Stimulated activated CD4-positive, alpha-beta T cell treated with anti-CD3 and anti-CD28 coated beads, Interleukin-12 subunit alpha, Interleukin-12 subunit beta, amount 100 ng/mL, for 48 hours (primary cell): ENCODE measurements at places on chromosomes 6 and 20.

DNA sequence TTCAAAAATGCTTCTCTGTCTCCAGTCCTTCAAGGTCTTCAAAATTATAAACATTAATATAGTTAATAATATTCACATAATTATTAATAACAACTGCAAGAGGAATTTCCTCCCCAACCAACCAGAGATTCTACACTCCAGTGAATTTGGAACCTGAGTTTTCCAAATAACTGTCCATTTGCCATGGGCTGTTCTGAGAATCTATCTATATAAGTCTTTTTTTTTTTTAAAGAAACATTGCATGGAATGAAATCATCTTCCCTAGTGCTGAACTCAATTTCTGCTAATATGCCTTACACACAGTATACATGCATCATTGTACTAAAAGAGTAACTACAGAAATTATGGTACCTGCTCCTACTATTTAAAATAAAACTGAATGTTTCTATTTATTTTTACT is 113.9 kb downstream of the SLC22A3 start:
- DNase-seq, result no peak

GRCh38 chr6:163308629-163309440 is 105.7 kb upstream of the QKI start:
- no peak for DNase-seq

GRCh38 chr6:137846772-137847313 is 20.2 kb upstream of the TNFAIP3 start:
- no peak for DNase-seq

DNA sequence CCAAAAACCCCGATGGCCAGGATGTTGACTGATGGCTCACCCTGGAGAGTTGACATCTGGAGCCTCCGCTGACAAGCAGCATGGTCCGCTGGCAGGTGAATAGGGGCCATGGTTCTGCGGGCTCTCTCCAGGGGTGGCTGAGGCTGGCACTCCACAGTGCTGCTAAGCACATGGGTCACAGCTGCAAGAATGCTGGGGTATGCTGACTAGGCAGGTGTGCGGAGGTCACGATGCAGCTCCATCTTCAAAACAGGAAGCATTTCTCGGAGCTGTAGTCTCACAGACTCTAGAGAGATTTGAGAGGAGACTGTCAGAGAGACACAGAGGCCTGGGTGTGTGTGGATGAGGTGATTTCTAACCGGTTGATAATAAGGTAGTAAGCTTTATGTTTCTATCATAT is 341.6 kb downstream of the NRN1 start:
- no peak for DNase-seq

GRCh38 chr6:56091159-56091869 is 156.1 kb downstream of the COL21A1 start:
- DNase-seq, result no peak

DNA sequence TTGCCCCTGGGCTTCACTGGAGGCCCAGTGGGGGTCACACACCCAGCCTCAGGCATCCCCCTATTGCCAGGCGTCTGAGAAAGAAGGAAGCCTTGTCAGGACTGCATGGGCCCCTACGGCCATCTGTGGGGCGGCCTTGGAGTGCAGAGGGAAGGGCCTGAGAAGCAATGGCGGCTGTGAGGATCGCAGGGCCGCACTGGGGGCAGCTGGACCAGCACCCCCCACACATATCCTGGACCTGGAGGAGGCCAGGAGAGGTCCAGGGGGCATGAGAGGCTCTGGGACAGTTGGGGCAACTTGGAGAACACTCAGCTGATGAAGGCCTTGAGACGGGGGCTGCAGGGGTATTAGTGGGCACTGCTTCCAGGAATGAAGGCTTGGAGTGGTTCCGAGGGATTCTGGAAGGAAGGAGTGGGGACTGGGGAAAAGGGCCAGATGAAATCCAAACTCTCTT is 16.5 kb downstream of the MDFI start:
- DNase-seq, result no peak

DNA sequence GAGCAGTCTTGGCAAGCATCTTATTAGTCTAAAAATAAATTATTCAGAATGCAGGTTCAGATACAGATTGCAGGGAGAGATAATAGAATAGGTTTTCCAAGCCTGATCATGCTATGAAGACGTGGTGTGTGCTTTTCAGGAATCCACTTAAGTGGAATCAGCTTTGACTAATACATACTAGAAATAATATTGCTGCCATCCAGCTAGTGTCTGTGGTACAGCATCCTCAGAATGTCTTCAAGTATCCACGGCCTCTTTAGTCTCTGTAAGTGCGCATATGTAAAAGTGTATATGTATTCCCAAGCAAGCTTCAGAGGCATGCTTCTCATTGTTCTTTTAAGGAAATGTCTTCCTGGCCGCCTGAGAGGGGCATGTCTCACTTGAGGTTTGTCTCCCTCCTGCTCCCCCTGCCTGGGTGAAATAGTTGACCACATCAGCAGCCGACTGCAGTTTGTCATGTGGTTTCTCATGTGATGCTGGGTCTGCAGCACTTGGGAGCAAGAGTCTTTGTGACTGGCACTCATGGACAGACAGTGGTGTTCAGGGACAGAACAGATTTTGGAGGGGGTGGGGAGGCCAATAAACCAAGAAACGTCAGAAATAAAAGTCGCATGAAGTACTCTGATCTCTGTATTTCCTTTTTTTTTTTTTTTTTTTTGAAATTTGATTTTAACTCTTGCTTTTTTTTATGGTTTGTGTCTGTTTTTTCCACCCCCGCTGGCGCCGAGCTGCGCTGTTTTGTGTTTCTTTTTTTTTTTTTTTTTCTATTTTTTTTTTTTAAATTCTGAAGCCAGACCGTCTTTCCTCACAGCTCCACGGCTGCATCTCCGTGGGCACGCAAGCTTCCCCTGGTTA is 150.8 kb downstream of the PRL start:
- DNase-seq, result no peak

- no peak for DNase-seq
These were observed 204.7 kb upstream of the EXOC2 start for GRCh38 chr6:897528-898207.

GRCh38 chr6:169236988-169237387 is 16.7 kb downstream of the THBS2 start:
- no peak for DNase-seq

- DNase-seq, result no peak
These were observed 3.3 kb upstream of the PXDC1 start for GRCh38 chr6:3754776-3755175.

DNA sequence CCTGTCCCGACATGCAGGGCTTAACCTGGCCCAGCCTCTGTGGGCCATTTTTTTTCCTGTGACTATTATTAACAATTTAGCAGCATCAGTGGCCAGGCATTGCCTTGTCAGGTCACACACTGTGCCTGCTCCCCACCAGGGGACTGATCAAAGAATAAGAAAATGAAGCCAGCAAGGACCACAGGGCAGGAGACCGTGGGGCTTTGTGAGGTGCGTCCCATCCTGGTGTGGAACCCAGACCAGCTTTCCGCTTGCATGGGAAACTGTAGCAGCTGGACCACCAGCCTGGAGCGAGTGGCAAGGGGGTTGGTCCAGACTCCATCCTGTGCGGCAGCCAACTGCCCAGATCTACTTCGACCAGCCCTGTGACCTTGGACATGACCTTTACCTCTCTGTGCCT is 218.3 kb downstream of the ANKRD60 start:
- no peak for DNase-seq

DNA sequence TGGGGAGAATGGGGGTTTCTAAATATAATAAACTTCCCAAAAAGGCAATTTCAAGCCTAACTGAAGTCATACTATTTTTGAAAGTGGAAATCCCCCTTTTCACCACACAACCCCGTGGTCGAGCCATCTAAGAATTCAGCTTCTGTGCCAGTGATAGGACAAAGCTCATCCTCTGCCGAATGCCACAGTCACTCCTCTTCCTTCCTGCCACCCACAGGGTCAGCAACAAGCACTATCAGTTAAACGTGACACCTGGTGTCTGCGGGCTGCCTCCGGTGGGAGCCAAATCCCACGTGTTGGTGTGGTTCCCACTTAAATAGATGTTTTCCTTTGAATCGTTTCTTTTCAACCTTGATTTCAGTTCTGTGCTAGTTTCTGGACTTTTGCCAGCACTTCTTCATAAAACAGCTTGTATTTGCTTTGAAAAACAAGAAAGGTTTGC is 60.7 kb downstream of the TNFAIP3 start:
- DNase-seq, result peak; percentile 66
